ENCODE measurements at places on chromosomes 13 and 19.

GRCh38 chr19:50553134-50553703, 15.0 kb downstream of the LRRC4B start:
- no peak for DNase-seq

- peak; percentile 63 for DNase-seq
These were observed 1.1 kb upstream of the ZNF581 start for GRCh38 chr19:55642153-55643002.

DNA sequence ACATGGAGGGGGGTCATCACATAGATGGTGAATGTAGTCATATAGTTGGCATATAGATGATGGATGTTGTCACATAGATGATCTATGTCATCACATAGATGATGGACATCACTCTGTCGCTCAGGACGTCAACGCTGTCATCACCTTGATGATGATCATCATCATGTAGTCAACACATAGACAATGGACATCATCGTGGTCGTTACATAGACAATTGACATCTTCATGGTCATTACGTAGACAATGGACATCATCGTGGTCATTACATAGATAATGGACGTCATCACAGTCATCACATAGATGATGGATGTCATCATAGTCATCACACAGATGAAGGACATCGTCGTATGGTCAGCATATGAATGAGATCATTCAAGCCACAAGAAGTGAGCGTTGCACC, 28.6 kb upstream of the SLC15A1 start:
- no peak for DNase-seq

GRCh38 chr13:32629313-32629712, 43.1 kb downstream of the PDS5B start:
- no peak for DNase-seq

- DNase-seq: no peak
These were observed 202.8 kb upstream of the TSC22D1 start for GRCh38 chr13:44778761-44779484.

GRCh38 chr19:35162471-35163326, 8.2 kb downstream of the FXYD5 start:
- no peak for DNase-seq

- no peak for DNase-seq
These were observed 69.7 kb downstream of the RASA3 start for GRCh38 chr13:114062754-114063153.

GRCh38 chr13:84686973-84687372, 804.7 kb upstream of the SLITRK1 start:
- DNase-seq: no peak

GRCh38 chr19:29569038-29569911, 36.8 kb upstream of the POP4 start:
- no peak for DNase-seq

GRCh38 chr13:49307365-49307764, 59.6 kb downstream of the CDADC1 start:
- no peak for DNase-seq

- DNase-seq: no peak
These were observed 325.9 kb downstream of the FOXO1 start for GRCh38 chr13:40340368-40341095.
